ENCODE measurements at places on chromosomes 16 and 17. TPM values are rescaled to one million over a fixed set of nuclear protein-coding genes. Genes with fewer than 3 reads are reported as not detected.

DNA sequence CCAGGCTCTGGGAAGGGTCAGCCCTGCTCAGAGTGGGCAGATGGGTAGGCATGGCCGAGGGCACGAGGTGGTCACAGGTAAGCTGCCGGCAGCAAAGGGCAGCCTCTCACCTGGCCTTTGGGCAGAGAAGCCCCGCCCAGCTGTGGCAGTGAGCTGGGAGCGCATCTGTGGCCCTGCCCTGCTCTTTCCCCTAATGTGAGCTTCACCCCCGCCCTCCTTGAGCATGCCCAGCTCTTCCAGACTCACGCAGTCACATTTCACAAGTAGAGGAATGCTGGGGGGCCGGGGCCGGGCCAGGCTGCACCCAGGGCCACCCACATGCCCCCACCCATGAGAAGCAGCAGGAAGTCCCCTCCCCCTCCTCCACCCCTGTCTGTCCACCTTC is 40.7 kb upstream of the SLC38A10 start:
- DNase-seq: peak; percentile 80

DNA sequence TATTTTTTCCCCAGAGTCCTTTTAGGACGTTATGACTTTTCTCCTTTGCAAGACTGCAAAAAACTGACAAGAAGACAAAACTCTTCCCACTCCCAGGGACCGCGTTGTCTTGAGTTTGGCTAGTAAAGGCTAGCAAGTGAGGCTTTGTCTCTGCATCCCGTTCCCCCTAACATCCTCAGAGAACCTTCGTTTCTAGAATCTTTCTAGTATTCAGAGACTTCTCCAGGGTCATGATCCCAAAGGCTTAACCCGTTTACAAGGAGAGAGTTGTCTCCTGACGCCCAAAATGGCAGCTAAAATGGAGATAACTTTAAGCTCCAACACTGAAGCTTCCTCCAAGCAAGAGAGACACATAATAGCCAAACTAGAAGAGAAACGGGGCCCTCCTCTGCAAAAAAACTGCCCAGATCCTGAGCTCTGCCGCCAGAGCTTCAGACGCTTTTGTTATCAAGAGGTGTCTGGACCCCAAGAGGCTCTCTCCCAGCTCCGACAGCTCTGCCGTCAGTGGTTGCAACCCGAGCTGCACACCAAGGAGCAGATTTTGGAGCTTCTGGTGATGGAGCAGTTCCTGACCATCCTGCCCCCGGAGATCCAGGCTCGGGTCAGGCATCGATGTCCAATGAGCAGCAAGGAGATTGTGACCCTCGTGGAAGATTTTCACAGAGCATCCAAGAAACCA is 843 bp downstream of the ZNF174 start:
- DNase-seq: no peak

DNA sequence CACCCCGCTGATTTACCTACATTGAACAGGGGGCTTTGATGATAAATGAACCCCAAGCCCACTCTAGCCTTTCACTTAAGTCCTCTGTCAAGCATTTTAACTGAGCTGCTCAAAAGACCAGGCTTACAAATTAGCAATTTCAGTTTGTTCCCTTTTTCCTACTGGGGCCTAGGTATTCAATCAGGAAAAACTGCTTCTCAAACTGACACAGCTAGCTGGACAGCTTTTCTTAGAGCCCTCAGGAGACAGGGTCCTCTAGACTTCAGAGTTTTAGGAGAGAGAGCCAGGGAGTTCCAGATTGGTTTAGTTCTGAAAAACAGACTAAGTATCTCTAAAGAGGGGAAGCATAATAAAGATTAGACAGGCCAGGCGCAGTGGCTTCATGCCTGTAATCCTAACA is 6.2 kb upstream of the HEXIM2 start:
- DNase-seq: no peak

DNA sequence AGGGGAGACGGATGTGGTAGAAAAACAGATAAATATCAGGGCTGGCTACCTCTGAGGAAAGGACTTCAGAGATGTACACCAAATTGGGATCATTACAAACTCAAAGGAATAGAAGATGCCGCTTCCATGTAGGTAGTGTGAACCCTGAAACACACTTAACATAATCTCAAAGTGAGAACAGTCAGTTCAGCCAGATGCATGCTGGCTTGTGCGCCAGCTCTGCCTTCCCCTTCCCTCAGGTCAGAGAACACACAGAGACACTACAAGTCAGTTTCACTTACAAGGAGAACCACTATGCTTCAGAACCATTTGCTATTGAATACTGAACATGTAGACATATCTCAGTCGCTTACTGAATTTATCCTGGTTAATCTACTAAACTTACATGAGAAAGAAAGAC is 176.0 kb upstream of the AXIN2 start:
- DNase-seq: no peak

GRCh38 chr17:34259146-34259545 is 4.1 kb downstream of the CCL2 start:
- no peak for DNase-seq

DNA sequence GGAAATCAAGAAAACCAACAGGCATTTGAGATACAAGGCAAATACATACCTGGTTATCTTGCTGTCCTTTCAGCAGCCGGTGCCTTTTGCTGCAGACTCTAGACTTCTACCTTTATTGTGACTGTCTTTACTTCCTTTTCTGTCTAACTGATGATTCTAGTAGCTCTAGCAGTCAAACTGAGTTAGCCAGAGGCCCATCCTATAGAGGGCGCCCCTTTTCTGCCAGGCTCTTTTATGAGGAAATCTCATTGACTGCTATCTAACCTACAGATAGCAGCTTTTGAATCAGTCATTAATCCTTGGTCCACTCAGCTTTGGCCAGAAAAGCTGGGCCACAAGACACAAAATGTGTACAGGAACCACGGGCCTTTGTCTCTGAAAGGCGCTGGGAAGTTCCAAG is 87.5 kb upstream of the WSB1 start:
- DNase-seq: no peak

DNA sequence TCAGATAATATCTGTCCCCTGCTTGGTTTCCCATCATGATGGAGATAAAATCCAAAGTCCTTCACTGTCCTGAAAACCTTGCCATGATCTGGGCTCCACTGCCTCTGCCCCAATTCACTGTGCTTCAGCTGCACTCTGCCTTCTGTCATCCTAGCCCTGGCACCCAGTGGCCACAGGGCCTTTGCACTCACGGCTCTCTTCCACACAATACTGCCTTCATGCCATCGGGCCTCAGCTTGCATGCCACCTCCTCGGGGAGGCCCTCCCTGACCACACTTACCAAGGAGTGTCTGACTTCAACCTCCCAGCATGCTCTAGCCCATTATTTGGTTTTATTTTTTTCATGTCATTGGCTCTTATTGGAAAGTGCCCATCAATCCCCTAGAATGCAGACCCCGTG is 146.1 kb downstream of the C16orf78 start:
- DNase-seq: no peak

DNA sequence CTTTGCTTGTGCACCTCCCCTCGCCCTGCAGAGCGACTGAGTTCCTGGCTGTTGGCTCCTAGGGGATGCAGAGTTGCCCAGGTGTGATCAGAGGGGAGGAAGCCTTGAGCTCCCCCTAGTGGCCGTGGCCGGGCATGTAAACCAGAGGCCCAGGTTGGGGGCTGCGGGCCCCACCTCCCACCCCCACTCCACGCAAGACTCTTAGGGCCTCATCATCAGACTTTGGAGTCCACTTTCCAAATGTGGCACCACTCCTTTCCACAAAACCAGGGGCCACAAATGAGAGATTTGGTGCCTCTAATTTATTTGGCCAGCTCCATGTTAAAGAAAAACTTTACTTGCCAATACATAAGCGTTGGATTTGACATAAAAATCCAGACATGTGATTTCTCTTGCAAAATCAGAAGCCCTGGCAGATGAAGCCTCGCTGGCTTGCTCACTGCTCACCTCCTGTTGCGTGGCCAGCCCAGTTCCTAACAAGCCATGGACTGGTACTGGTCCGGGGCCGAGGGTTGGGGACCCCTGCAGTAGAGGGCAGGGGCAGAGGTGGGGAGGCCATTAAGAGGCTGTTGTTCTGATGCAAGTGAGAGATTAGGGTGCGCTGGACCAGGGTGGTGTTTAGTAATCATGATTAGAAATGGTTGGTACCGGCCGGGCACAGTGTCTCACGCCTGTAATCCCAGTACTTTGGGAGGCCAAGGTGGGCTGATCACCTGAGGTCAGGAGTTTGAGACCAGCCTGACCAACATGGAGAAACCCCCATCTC is 28.7 kb upstream of the GAS7 start:
- no peak for DNase-seq

DNA sequence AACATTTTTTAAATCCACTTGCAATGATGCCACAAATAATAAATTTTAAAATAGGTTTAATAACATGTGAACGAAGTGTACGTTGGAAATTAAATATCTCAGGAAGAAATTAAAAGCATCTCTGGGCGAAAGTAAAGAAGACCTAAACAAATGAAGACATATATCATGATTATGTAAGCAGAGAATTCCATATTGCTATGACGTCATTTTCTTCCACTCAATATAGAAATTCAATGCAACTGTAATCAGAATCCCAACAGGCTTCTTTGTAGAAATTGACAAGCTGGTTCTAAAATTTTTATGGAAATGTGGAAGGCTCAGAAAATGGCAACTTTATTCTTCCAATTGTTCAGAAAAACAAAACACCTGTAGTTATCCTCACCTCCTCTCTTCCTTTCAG is 33.8 kb upstream of the RBFOX3 start:
- no peak for DNase-seq

DNA sequence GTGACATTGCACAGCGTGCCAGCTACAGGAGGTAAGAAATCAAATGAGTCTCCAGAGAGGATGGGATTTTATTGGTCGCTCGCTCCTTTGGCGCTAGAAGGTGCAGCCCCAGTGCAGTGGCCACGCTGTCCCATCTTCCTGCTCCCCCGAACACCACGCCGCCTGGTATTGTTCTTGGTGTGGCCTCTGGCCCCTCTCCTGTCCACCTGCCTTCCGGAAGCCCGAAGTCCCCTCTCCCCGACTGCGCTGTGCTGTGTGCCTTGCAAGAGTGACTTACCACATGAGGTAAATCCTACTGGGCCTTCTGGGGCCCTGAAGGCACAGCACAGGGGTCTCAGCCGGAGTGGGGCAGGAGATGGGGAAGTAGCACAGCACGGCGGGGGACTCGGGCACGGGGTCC is 58.2 kb downstream of the MARCHF10 start:
- no peak for DNase-seq

Gene APOBR
- 1.3 TPM for polyA plus RNA-seq

DNA sequence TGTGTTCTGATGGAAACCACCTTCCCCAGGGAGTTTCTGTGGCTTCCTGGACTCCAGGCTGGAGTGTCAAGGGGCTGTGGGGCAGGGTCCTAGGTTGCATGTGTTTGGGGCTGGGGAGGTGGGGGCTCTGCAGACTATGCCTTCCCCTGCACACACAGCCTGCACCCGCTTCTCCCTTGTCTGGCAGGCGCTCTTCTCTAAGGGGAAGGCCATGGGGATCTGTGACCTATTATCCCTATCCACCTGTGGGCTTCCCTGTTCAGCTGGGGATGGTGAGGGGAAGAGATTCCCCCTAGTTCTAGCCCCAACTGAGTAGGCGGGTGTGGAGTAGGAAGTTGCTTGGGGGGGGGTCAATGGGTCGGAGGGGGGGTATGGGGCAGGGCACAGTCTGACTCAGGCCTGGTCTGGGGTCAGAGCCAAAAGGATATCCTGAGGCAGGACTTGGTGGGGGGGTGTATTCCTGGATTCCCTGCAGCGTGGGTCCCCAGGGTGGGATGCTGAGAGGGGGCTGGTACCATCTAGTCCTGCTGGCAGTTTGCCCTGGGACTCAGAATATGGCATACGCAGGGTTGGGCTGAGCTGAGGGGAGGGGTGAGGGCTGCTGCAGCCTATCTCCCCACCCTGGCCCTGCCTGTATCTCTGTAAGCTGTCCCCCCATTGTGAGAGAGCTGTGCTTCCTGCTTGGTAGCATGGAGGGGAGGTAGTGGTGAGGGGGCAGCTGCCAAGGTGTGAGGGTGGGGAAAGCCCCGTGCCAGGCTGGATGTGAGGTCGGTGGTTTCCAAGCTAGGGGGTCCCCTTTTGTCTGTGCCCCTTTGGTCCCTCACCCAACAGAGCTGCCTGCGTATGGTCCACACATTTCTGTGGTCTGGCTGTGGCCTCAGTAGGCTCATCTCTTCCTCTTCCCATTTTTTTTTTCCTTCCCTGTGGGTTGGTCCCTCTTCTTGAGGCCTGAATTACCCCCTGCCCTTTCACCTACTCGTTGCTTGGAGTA is 14.7 kb downstream of the RARA start:
- peak; percentile 64 for DNase-seq

- no peak for DNase-seq
These were observed 29.0 kb upstream of the PITPNA start for GRCh38 chr17:1591474-1592090.

- no peak for DNase-seq
These were observed 39.5 kb upstream of the CIBAR2 start for GRCh38 chr16:85151603-85152413.

- no peak for DNase-seq
These were observed 94.6 kb upstream of the DHX40 start for GRCh38 chr17:59470624-59471297.

Gene LLGL2
- 55.0 TPM for polyA plus RNA-seq

- DNase-seq: no peak
These were observed 37.4 kb downstream of the AXIN2 start for GRCh38 chr17:65523853-65524664.

All from left lung (tissue), 14 donors.